SHP77 treated with DMSO at 0.1 percent for 48 hours (cell line): ENCODE measurements at places on chromosomes 3 and 15.

- DNase-seq = no peak
Measured at GRCh38 chr3:76869726-76870384, 170.0 kb upstream of the ROBO2 start.

- no peak for DNase-seq
Measured at GRCh38 chr3:76497636-76498035, 542.3 kb upstream of the ROBO2 start.

DNA sequence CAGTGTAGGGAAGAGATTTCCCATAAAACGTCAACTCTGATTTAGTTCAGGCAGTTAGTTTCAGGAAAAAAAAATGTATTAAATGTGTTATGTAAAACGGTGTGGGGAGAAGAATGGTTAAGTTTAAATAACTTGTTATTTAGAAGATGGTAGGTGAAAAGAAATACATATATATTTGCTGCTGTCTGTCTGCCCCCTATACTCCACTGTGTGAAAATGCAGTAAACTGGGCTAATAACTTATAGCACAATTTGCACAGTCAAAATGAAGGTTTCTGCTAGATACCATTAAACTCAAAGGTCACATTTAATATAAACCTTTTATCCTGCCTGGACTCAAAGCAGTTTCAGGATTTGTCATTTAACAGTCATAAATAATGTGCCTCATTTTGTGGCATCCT is 515.0 kb downstream of the FGF12 start:
- DNase-seq = no peak

GRCh38 chr15:67744331-67745072 is 80.8 kb upstream of the SKOR1 start:
- no peak for DNase-seq

- DNase-seq = no peak
Measured at GRCh38 chr3:136281966-136282520, 31.9 kb downstream of the PCCB start.

DNA sequence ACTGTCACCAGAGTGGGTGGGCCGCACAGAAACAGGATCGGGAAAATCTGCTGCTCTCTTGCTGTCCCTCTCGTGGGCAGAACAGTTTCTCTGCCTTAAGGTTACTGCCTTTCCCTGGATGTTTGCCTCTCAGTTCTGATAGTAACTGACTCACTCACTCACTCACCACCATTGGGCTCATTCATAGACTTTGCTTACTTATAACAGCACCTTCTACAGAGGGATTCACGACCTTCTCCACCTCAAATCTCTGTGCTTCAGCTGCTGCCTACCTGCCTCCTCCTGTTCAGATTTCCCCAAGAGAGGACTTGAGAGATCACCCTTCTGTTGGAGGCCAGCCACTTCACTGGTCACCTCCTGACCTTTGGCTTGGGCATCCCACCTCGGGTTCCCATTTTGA is 147.7 kb upstream of the ICE2 start:
- DNase-seq = no peak

DNA sequence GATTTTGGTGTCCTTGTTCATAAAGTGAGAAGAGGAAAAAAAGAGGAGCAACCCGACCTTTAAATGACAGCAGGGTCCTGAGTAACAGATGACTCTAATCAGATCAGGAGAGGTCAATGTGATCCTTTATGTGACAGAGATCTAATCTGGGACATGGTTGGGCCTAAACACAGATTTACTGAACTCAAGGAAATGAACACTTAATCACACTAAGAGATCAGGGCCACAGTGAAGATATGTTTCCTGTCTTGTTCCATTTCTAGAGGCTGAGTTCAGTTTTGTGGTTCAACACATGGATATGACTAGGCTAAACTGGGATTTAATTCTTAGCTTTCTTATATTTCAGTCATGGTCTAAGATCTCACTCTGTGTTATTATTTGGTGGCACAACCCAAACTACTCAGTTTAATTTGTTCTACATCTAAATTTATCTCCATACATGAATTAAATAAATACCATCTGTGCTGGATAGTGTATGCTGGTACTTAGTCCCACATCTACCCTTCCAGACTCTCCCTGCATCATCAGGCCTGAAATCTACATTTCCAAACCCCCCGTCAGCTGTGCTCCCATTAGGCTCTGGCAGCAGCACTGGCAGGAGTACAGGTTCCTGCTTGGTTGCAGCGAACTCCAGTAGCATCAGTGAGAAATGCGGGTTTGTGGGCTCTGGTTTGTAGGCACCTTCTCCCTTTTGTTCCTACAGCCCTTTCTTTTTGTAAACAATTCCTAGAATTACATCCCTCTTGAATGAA is 22.6 kb downstream of the SFMBT1 start:
- no peak for DNase-seq

DNA sequence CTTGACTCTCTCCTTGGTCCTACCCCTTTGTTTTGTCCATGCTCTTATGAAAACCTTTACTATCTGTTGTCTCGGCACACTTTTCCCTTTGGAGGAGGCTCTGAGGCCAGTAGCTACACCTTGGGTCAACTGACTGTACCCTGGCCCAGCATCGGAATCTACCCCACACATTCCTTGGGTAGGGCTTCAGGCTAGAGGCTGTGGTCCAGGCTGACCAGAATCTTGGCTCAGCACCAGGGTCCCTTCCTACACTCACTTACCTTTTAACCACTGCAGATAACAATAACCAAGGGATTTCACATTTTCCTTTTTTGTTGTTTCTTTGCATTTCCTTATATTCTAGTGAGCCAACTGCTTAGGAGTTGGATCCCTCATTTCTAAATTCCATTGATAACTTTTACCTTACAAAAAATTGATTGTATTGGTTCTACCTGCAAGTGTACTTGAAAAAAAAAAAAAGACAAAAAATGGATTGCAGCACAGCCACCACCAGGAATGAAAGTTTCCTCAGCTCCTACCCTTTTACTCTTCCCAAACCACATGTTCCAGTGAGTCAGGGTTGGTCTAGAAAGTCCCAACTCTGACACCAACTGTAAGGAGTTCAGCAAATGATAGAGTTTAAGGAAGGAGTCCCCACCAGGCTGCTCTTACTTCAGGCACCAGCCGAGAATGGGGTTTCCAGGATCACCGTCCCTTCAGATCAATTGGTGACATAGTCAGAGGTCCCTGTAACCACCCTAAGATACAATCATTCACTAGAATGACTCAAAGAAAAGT is 95.6 kb downstream of the FBLN2 start:
- DNase-seq = no peak

DNA sequence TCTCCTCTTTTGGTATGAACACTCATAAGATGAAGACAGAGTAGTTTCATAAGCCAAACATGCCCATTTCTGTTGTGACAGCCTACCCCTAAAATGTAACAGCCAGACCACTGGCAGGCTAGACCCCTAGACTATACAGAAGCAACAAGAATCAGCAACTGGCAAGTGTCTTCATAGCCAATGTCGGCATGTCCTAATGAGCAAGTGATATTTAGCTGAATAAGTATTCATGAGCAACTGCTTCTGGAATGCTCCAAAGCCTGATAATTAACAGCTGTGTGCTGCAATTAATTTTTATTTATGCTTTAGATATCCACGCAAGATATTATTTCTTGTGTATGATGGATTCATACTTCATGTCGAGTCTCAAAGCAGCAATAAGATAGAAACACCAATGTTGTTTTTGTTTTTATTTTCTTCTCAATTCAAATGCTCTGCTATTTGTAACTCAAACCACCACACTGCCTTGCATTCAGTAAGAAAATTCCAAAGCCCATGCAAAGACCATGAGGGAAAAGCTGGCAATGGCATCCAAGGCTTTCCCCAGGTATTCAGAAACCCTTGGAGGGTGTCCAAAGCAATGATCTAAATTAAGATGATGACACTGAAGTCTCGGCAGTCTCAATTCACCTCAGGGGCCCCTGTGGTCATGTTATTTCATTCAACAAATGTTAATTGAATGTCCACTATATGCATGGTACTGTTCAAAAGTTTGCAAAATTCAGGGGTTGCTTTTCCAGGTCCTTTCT is 167.7 kb upstream of the NECTIN3 start:
- no peak for DNase-seq

GRCh38 chr15:74866090-74866489 is 7.1 kb downstream of the SCAMP2 start:
- DNase-seq = no peak

DNA sequence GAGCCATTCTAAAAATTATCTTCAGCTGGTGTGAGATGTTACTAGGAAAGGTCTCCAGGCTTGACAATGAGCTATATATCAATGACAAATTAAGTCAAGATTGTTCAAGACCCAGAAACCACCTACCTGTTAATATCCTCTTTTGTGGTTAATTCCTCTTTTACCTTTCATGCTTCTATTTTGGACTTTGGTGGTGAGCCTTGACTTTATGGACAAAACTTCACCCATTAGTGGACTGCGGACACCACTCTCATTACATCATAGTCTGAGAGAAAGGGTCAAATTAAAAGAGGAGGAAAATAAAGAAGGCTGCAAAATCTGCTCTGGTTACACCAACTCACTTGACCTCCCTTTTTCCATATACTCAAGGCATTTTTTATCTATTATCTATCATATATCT is 271.5 kb upstream of the TTC14 start:
- DNase-seq = no peak

DNA sequence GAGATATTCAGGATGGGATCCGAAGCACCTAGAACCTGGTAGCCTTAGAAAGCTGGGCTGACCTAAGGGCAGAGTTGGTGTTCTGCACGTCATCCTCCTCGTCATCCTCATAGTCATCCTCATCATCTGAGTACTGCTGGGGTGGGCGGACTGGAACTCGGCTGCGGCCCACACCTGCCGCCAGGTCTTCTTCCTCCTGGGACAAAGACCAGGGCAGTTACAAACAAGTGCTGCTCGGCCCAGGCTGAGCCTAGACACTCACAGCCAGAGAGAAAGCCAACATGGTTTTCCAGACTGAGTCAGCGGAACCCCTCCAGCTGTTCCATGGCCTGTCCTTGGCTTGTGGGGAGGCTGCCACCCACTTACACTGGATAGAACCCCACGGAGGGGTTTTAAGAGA is 40.5 kb downstream of the SEMA3G start:
- DNase-seq = no peak

DNA sequence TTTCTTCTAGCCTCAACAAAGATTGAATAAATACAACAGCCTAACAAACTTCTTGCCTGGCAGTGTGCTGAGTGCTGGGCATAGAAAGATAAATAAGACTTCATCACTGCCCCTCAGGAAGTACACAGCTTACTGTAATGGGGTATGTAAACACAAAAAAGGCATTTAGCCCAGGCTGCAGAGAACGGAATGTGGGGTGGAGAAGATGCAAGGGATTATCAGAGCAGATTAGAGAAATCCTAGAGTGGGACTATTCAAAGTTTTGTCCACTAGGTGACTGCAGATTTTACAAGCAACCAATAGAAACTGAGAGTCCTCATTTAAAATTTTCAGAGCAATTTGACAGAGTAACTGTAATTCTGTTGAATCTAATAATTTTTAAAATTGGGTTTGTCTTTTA is 35.4 kb upstream of the TSC22D2 start:
- no peak for DNase-seq

GRCh38 chr3:158359339-158359738 is 211.7 kb upstream of the MLF1 start:
- DNase-seq = no peak

DNA sequence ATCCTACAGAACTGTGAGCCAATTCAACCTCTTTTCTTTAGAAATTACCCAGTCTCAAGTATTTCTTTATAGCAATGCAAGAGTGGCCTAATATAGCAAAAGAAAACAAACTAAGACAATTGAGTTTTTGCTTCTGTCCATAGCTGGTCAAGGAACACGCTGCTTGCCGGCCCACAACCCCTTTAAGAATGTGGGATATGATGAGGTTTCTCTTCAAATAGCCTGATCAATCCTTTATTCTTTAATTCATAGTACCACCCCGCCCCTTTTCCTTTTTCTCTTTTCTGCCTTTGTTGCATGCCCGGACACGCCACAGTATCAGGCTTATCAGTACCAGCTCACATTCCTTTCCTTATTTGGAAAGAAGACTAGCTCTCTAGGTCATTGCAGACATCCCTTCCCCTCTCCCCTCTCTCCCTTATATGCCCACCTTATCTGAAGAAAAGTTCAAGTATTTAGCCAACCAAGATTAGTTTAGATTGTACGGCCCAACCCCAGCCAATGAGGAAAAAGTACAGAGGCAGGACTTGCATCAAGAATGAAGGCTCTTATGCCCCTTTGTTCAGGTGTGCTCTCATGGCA is 404.5 kb downstream of the OCA2 start:
- DNase-seq = no peak

DNA sequence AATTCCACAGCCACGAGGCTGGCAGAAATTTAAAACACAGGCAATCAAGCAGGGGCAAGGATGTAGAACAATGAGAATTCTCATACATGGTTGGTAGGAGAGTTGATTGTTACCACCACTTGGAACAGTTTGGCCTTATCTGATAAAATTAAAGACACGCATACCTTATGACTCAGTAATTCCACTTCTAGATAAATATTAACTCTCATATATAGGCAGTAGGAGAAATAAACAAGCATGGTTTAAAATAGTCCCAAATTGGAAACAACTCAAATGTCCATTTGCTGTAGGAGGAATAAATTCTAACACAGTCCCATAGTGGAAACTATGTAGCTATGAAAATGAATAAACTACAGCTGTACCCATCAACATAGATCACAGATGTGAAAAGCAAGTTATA is 42.3 kb upstream of the USP3 start:
- no peak for DNase-seq

DNA sequence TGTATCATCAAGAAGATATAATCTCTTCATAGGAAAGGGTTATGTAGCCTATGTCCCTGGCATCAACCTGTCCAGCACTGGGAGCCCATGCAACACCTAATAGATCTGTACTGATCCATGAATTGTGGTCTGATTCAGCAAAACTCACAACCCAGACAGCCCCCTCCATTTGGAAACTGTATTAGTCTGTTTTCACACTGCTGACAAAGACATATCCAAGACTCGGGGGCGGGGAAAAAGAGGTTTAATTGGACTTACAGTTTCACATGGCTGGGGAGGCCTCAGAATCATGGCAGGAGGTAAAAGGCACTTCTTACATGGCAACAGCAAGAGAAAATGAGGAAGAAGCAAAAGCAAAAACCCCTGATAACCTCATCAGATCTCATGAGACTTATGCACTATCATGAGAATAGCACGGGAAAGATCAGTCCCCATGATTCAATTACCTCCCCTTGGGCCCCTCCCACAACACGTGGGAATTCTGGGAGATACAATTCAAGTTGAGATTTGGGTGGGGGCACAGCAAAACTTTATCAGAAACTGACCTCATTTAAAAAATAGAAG is 83.3 kb downstream of the TRIM42 start:
- no peak for DNase-seq

- DNase-seq = no peak
Measured at GRCh38 chr15:65055201-65055870, 10.1 kb downstream of the SLC51B start.

DNA sequence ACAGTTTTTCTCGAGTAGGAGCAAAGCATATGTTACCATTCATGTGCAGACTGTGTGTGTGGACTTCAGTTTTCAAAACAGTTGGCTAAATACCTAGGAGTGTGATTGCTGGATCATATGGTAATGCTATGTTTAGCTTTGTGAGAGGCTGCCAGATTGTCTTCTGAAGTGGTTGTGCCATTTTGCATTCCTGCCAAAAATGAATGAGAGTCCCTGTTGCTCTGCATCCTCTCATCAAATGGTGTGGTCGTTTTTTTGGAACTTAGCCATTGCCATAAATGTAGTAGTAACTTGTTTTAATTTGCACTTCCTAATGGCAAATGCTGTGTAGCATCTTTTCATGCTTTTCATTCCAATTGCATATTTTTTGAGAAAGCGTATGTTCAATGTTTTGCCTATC is 77.2 kb upstream of the NDN start:
- DNase-seq = no peak
